ENCODE measurements at places on chromosomes 2 and 18. TPM values are rescaled to one million over a fixed set of nuclear protein-coding genes. Genes with fewer than 3 reads are reported as not detected.
A peak's percentile ranks its signal among the peaks of the same experiment; 100 is the strongest.

DNA sequence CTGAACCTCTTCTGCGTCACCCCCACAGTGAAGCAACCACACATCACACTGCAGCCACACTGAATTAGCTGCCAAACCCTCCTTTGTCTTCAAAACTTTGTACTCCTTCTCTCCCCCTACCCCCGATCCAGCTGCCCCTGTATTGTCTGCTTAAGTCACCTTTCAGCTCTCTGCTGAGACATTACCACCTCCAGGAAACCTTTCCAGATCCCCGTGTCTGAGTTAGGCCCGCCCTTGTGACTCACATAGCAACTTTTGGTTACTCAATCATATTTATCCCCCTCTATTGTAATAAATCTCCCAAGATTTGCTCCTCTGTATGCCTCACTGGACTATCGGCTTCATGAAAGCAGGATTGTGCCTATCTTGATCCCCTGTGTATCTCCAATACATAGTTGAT, 82.8 kb upstream of the CDCA7 start:
- no peaks in the 10 kb centered on the region for H3K4me1 ChIP-seq
- H3K36me3 ChIP-seq, result no peaks in the 10 kb centered on the region
- no peaks in the 10 kb centered on the region for H3K27me3 ChIP-seq

DNA sequence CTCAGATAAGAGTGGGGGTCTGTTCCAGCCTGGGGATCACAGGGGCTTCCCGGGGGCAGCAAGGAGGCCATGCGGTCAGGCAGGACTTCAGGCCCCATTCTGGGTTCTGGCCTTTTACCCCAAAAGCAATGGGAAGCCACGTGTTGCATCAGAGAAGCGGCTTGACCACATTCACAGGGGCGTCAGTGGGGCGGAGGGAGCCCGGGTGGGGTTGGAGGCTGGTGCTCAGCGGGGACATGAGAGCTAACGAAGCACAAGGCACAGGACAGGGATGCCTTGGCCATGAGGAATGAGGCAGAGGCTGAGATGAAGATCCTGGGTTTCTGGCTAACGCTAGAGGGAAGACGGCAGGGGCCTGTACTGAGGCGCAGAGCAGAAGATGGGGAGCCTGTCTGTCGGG, 6.1 kb downstream of the HJURP start:
- H3K36me3 ChIP-seq, result no peaks in the 10 kb centered on the region
- no peak overlapping the region for H3K4me3 ChIP-seq

DNA sequence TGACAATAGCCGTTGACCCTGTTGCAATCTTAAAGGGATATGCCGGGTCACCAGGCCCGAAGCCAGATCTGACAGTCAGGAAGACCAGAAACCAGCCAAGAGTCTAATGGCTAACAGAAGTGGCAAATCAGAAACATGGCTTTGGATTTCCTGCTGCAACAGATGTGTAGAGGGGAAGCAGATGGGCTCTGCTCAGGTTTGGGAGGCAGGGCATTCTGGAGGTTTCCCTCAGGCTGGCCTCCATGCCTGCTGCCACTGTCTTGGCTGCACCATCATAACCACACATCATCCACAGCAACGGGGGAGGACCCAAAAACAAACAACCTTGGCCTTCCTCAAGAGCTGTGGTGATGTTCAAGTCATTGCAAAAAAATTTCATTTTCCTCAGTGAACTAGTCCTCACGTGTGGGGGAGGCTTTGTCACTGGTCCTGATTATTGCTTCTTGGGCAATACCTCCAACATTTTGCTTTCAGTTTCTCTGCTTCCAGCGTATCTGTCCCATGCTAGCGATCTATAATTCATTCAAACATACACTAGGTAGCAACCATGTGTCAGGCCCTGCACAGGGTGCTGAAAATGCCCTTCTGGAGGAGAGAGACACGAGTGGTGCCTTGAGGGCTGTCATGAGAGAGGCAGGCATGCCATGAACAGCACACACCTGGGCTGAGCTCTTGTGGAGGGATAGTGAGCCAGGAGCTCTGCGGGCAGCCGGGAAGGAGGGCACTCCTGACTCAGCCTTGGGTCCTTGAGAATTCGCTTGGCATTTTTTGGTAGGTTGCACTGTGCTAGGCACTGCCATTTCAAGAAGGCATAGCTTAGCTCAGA, 48.2 kb upstream of the LGALSL start:
- DNase-seq, result peak; percentile 67
- peak overlapping the region; percentile 77 for H3K27ac ChIP-seq
- no peaks in the 10 kb centered on the region for H3K36me3 ChIP-seq

DTNA gene
- total RNA-seq, result 13.8 TPM

DNA sequence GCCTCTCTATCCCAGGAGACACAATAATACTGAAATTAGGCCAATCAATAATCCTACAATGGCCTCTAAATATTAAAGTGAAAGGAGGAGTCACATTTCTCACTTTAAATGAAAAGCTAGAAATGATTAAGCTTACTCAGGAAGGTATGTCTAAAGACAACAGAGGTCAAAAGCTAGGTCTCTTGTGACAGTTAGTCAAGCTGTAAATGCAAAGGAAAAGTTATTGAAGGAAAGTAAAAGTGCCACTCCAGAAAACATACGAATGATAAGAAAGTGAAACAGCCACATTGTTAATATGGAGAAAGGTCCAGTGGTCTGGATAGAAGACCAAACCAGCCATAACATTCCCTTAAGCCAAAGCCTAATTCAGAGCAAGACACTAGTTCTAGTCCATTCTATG, 9.5 kb downstream of the SESTD1 start:
- DNase-seq, result no peak
- H3K4me3 ChIP-seq, result no peak overlapping the region
- no peaks in the 10 kb centered on the region for H3K36me3 ChIP-seq
- no peaks in the 10 kb centered on the region for H3K4me1 ChIP-seq
- H3K27ac ChIP-seq, result no peak overlapping the region

TRABD2A gene
- not detected for total RNA-seq

All from uterus (tissue), 4 donors.